ENCODE measurements at places on chromosomes 1 and 21.

DNA sequence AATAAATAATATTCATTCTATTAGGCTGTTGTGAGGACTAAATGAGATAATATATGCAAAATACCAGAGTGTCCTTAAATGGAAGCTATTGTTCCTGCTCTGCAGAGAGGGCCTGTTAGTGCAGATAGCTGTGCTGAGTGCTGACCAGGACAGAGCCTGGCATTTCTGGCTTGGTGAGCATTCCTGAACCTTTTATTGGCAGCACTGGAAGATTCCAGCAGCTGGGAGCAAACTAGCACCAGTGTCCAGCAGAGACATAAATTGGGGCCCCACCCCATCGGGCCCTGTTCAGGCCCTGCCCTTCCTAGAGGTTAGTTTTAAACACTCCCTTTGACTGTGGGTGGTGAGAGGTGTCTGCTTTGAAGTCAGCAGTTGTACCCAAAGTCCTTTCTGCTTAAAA, 85.9 kb upstream of the GADD45A start:
- DNase-seq = no peak

DNA sequence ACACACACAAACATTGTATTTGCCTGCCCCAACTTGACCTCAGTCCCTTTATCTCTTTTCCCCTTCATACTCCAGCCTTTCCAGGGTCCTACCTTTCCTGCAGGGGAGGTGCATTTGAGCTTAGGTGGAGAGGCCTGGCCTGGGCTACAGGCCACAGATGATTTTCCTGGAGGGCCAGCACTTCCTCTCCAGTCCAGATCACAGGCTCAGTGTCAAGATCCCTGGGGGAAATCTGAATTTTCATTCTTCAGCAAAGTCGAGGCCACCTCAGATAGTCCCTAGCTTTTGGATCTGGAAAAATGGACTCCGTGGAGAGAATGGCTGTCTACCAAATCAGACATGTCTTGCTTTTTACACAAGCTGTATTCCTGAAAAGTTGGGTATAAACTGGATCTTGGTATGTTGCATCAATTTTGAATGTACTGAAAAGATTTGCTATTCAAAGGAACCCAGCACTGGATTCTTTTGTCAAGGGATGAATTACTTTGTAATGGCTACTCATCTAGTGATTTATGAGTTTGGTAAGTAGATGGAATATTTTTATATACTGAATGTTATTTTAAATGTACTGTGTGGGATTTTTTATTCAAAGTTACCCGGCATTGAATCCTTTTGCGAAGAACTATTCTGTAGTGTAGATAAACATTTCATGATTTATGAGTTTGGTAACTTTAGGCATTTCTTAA, 78.7 kb downstream of the DDR2 start:
- no peak for DNase-seq

DNA sequence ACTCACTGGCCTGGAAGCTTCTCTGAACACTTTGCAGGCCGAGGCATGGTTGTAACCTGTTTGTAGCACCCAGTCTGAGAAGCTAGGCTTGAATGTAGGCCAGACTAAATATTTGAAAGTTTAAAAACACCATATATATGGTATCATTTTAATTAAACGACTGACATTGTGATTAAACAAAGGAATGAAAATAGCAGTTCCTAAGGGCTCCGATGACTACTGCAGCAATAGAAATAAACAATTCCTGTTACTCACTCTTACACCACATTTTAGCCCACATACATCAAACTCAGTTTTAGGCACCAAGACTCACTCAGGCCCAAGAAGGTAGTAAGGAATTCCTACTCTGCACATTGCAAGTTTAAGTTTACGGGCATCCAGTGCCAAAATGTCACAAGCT, 281.2 kb downstream of the AKT3 start:
- DNase-seq = no peak

- no peak for DNase-seq
Measured at GRCh38 chr1:233491953-233492620, 121.8 kb upstream of the KCNK1 start.

All from activated naive CD8-positive, alpha-beta T cell treated with anti-CD3 and anti-CD28 coated beads for 36 hours (primary cell).